NCI-H1436 (cell line): ENCODE measurements at places on chromosomes 16 and 17.

GRCh38 chr17:36723459-36724025 is 122.2 kb downstream of the MRM1 start:
- no peak for DNase-seq

DNA sequence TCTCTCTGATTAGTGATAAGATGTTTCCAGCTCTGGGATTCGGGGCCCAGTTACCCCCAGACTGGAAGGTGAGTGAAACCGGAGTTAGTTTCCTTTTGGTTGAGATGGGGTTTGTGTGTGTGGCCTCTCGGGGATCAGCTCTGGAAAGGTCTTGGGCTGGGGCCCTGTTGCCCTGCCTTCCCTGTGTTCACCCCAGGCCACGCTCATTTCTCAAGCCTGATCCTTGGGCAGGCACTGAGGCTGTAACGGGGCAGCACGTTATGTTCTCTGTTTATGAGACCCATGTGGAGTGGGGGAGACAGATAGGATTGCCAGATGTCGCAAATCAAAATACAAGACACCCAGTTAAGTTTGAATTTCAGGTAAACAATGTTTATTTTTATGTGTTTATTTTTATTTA is 35.5 kb downstream of the CPNE2 start:
- no peak for DNase-seq

GRCh38 chr17:75587675-75588595 is at the start of gene MYO15B:
MYO15B (plus strand) TSS chr17:75587800; CDS start chr17:75588058, 258 bp downstream.
- peak; percentile 61 for DNase-seq

DNA sequence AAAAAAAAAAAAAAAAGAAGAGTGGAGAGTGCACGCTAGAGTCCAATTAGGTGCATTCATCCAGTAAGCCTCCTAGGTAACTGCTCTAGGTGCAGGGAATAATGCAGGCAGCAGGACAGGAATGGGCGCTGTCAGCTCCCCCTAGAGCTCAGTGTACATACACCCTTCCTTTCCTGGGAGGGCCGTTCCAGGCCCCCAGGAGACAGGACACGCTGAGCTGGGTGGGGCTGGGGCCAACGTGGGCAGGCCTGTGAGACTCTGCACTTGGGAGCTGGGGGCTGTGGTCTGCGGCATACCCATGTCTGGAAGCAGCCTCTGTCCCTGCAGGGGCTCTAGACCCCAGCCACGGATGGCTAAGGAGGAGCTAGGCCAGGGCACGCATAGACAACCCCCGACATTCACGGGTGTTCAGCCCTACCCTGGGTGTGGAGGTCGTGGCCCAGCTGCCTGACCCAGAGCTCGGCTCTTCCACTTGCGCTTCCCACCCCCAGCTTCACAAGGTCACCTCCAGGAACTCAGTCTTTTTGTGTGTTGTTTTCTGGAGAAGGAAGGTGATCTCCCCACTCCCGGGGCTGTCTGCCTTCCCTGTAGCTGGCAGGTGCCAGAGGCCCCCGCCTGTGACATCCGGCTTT is 1.0 kb upstream of the ANTKMT start:
- peak; percentile 11 for DNase-seq

DNA sequence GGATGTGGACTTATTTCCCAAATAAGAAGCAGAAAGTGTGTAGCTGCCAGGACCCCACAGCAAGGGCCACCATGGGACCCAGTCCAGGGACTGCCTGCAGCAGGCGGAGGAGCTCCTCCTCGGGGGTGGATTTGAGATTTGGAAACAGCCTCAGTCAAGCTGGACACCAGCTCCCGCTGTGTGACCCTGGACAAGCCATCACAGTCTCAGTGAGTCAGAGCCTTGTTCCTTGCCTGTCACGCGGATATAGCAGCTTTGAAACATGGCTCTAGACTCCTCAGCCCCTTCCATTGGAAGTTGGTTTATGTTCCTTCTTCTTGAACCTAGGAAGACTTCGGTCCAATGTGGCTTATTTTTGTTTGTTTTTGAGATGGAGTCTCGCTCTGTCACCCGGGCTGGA is 12.5 kb upstream of the DPEP1 start:
- DNase-seq = no peak
